ENCODE measurements at places on chromosomes 1 and 21.

GRCh38 chr1:213998785-213999184 is 11.0 kb downstream of the PROX1 start:
- DNase-seq, result no peak

DNA sequence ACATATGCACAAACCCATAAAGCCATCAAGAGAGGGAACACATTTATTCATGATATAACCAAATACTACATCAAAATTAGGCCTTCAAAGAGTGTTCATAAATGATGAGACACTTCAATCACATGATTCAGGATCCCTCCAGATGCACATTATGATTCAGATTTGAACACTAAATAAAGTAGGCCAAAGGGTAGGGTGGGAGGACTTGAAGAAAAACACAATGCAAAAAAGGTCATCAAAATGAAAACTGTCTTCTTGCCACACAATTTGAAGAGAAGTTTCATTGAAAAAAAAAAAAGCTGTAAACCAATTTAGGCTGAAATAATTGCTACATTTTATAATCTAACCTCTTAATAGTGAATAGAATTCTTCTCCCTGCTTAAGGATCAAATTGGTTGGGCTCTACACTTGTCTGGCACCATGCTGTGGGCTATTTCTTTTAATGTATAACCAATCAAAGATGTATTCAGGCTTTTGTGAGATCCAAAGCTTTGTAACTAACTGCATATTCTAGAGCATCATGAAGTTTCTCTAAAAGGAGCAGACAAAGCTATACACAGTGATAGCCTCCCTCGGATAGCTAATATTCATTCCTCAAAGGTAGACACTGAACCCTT is 58.1 kb downstream of the ZSWIM5 start:
- DNase-seq, result no peak

DNA sequence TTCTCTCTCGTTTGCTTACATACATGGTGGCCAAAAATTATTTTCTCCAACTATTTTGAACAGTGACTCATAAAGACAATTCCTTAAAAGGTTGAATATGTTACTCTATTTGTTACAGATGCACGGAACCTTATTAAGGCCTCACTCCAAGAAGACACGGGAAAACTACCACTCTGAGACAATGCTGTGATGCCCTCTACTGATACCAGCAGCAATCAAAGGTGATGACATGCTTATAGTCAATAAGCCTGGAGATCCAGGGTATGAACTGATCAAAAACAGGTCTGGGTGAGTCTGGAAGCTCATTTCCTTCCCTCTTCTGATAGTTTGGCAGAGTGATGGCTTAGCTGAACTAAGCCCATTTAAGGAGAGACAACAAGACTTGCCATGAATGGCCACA is 563.0 kb downstream of the LRRIQ3 start:
- no peak for DNase-seq

DNA sequence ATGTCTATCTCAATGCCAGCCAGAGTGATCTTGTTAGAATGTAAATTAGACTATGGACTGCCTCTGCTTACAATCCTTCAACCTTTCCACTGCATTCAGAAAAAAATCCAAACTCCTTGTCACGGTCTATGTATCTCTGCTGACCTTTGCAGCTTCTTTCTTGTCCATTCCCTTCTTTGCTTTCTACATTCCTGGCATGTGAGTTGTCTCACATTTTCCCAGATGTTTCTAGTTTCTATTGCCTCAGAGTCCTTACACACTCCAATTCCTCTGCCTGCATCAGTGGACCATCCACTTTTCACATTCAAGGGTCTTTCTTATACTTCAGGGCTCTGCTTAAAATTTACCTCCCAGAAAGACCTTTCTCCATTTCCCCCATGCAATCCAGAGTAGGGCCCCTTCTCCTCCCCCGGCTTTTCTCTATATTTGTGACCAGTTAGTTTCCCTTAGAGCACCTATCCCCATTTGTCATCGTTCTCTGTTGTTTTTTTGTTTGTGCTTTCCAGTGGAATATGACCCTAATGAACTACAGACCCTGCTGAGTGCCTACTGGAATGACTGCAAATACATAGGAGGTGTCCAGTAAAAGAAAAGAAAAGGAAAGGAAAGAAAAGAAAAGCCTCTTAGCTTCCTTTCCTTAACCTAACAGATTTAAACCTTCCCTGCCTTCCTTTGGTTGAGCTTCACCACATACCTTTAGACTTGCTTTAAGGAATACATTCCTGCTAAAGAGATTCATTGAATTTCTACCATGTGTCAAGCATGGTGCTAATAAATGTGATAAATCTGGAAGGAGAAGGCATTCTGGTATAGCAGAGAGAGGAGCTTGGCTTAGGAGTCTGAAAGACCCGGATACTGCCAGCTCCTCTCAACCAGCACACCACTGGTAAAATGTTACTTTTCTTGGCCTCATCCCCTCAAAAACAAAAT is 102.0 kb downstream of the DIRAS3 start:
- no peak for DNase-seq

Measured in NCI-H446 treated with DMSO at 0.1 percent for 48 hours (cell line).